ENCODE measurements at places on chromosomes 2 and 18. TPM values are rescaled to one million over a fixed set of nuclear protein-coding genes. Genes with fewer than 3 reads are reported as not detected.
A peak's percentile ranks its signal among the peaks of the same experiment; 100 is the strongest.

- no peak for DNase-seq
- H3K4me3 ChIP-seq: peak overlapping the region; percentile 97
- H3K36me3 ChIP-seq: peaks cover 53% of the 10 kb centered on the region
- H3K27ac ChIP-seq: peak overlapping the region; percentile 99
Measured at GRCh38 chr2:191679818-191680600, 2.1 kb downstream of the NABP1 start.

- H3K4me3 ChIP-seq: no peak overlapping the region
- no peak for DNase-seq
- H3K36me3 ChIP-seq: no peaks in the 10 kb centered on the region
- peaks cover 8% of the 10 kb centered on the region for H3K4me1 ChIP-seq
Measured at GRCh38 chr2:25991965-25992364, 9.7 kb upstream of the KIF3C start.

DNA sequence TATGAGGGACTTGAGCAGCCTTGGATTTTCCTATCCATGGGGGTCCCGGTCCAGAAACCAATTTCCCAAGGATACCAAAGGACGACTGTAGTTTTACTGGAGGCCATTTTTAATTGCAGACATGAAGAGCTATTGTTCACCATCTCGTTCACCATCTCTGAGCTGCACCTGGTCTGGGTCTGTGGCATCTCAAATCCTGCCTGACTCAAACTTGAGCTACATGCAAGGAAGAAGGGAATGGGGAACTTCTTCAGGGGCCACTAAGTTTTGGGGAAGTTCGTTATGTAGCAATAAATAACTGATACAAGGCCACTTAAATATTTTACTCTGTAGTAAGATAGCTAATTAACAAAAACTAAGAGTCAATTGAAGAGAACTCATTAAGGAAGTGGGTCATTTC is 2.1 kb upstream of the SMCHD1 start:
- H3K4me3 ChIP-seq: no peak overlapping the region
- no peaks in the 10 kb centered on the region for H3K27me3 ChIP-seq
- no peak for DNase-seq
- peaks cover 17% of the 10 kb centered on the region for H3K36me3 ChIP-seq
- no peak overlapping the region for H3K27ac ChIP-seq
- peaks cover 21% of the 10 kb centered on the region for H3K4me1 ChIP-seq

Gene NAT8
- not detected for total RNA-seq

DNA sequence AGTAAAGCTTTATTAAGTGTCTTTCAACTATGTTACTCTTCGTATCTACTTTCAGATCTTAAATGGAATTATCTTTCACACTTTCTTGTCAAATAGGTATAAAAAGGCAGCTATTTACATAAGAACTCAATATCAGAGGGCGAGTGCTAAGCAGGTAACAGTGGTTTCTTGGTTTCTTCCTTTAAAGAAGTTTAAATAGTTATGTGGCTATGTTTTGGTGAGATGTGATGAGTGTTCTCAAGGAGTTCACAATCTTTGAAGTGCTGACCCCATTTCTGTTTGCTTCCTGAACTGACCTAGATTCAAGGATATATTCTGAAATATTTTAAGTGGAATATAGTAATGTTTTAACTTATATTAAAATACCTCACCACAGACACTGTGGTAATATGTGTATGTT is 161.9 kb downstream of the DPP4 start:
- peaks cover 5% of the 10 kb centered on the region for H3K27me3 ChIP-seq
- no peak overlapping the region for H3K27ac ChIP-seq
- no peak overlapping the region for H3K4me3 ChIP-seq
- no peaks in the 10 kb centered on the region for H3K4me1 ChIP-seq
- DNase-seq: no peak

Gene DUSP2
- 248 TPM for total RNA-seq

GRCh38 chr2:216103213-216103612 is 5.9 kb upstream of the XRCC5 start:
- H3K4me3 ChIP-seq: no peak overlapping the region
- DNase-seq: no peak
- no peak overlapping the region for H3K27ac ChIP-seq
- H3K27me3 ChIP-seq: no peaks in the 10 kb centered on the region
- no peaks in the 10 kb centered on the region for H3K36me3 ChIP-seq
- no peaks in the 10 kb centered on the region for H3K4me1 ChIP-seq

- H3K36me3 ChIP-seq: no peaks in the 10 kb centered on the region
- H3K27ac ChIP-seq: no peak overlapping the region
- no peak overlapping the region for H3K4me3 ChIP-seq
- DNase-seq: no peak
- H3K4me1 ChIP-seq: no peaks in the 10 kb centered on the region
Measured at GRCh38 chr2:4979111-4979510, 713.1 kb upstream of the SOX11 start.

Gene EPB41L3
- 10.4 TPM for total RNA-seq

Gene KRTCAP3
- total RNA-seq: 4.7 TPM

Gene TBR1
- total RNA-seq: 0.04 TPM

DNA sequence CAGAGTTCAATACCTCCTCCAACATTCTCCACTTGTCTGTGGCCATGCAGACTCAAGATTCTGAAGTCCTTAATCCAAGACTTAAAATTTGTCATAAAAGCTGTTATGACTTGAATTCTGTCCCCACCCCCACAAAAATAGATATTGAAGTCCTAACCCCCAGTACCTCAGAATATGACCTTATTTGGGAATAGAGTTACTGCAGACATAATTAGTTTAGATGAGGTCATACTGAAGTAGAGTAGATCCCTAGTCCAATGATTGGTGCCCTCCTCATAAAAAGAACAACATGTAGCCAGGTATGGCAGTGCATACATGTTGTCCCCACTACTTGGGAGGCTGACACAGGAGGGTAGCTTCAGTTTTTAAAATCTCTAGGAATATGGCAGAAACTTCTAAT is 9.2 kb downstream of the TPGS2 start:
- no peaks in the 10 kb centered on the region for H3K27me3 ChIP-seq
- H3K27ac ChIP-seq: no peak overlapping the region
- DNase-seq: no peak
- no peaks in the 10 kb centered on the region for H3K4me1 ChIP-seq
- peaks cover 31% of the 10 kb centered on the region for H3K36me3 ChIP-seq
- no peak overlapping the region for H3K4me3 ChIP-seq

- no peak overlapping the region for H3K27ac ChIP-seq
- no peak for DNase-seq
- no peak overlapping the region for H3K4me3 ChIP-seq
- peaks cover 2% of the 10 kb centered on the region for H3K27me3 ChIP-seq
- no peaks in the 10 kb centered on the region for H3K36me3 ChIP-seq
Measured at GRCh38 chr2:8255448-8255800, 426.4 kb upstream of the ID2 start.

DNA sequence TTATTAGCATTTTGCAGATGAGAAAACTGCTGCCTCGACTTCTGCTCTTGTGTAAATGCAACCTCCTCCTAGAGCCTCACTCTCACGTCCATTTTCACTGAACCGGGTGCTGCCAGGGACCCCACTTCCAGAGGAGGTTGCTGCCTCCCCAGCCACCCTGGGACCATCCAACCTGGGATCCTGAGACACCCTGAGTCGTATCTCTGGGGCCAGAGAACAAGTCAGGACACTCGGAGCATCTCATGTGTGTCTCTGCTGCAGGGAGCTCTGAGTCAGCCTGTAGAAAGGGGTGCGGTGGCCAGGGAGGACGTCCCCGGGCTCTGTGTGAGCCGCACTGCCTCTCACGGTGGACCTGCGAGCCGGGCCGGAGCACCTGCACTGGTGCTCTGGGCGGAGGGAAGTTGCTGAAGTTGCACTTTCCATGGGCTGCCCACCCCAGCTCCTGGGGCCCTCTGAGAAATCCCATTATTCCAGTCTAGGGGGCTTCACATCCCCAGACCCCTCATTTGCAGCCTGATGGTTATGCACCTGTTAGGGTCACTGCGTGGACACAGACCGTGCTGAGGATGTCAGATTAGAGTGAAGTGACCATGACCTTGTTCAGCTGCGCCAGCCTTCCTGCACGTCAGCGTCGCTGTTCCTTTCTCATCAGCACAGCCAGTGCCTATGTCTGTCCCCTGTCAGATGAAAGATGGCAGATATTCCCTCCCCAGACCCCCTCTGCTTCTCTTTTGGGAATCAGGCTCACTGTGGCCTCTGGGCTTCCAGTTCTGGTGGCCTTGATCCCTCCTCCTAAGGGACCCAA is 230.4 kb downstream of the KLHL29 start:
- no peaks in the 10 kb centered on the region for H3K27me3 ChIP-seq
- H3K4me1 ChIP-seq: peaks cover 13% of the 10 kb centered on the region
- H3K27ac ChIP-seq: no peak overlapping the region
- H3K4me3 ChIP-seq: no peak overlapping the region
- no peaks in the 10 kb centered on the region for H3K36me3 ChIP-seq

GRCh38 chr2:222057347-222058073 is 241.3 kb downstream of the PAX3 start:
- H3K4me1 ChIP-seq: no peaks in the 10 kb centered on the region
- no peak overlapping the region for H3K4me3 ChIP-seq
- DNase-seq: no peak
- H3K27me3 ChIP-seq: peaks cover 35% of the 10 kb centered on the region
- no peaks in the 10 kb centered on the region for H3K36me3 ChIP-seq
- H3K27ac ChIP-seq: no peak overlapping the region
